Fibroblast of skin of left biceps (primary cell): ENCODE measurements at places on chromosomes 2 and 18.

- no peak for DNase-seq
Measured at GRCh38 chr2:128411431-128411830, 92.8 kb upstream of the HS6ST1 start.

DNA sequence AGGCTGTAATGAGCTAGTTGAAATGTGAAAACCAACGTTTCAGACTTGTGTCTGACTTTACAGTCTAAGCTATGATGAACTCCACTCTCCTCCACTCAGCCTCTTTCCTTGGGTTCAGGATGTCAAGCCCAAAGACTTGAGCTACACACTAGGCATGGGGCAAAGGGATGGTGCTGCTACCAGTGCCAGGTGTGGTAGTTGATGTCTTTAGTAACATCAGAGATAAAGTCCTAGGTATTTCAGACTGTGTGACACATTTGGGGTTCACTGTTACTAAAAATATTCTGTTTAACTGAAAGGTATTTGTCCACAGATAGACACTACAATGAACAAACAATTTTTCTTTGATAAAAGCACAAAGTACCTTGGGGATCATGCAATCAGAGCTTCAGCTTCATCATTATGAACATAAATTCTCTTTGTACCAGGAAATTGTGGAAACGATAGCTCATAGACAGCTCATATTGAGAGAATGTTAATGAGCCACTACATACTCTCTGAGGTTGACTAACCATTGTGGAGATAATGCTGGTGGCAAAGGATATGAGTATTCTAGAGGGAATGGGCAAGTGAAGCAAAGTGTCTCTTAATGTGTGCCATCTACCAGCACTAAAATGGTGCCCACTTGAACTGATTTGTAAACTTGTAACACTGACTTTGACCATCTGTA, 253.7 kb upstream of the THUMPD2 start:
- DNase-seq, result peak; percentile 71

GRCh38 chr2:126212735-126213134, 443.2 kb upstream of the GYPC start:
- DNase-seq, result no peak

DNA sequence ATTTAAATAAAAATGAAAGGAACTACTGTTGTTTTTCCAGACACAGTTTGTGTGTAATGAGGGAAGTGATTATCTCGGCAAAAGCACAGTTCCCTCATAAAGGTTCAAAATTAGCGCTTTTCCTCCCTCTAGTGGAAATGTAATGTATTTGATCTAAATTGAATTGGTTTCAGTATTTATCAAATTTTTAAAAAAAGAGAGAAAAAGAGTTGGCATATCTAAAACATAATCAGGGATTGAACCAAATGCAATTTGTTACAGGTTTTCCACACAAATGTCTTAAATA, 37.5 kb downstream of the CMPK2 start:
- peak; percentile 23 for DNase-seq

GRCh38 chr2:43540021-43540779, 55.6 kb downstream of the THADA start:
- DNase-seq, result peak; percentile 93
